Pulmonary artery endothelial cell (primary cell): ENCODE measurements at places on chromosomes 4 and X.

GRCh38 chrX:16103625-16104024 lies 19.7 kb upstream of the GRPR start:
- DNase-seq = no peak

DNA sequence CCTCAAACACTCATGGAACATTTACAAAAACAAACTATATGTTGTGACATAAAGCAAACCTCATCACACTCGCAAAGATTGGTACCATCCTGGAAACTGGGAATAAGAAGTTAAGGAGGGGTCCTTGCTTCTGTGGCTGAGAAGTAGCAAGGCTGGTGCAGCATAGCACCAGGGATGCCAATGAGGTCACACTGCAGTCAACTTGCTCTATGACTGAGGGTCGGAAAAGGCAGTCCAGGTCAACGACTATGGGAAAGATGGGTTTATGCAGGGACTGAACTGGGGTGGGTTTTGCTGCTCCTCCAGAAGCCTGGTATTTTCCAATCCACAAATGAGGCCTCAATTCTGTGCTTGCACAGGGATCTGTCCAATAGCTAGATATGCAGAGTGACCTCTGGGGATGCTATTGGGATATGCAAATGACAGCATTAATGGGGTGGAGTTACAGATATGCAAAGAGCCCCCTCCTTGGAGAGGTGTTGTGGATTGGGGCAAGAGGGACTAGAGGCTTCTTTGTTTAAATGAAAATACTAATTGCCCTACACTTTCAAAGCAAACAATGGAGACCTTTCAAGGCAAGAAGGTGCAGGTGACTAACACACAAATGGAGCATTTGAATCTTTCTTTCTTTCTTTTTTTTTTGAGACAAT lies 7.2 kb upstream of the IL13RA1 start:
- no peak for DNase-seq

- DNase-seq = no peak
Measured at GRCh38 chr4:91935217-91935616, 368.5 kb upstream of the GRID2 start.

DNA sequence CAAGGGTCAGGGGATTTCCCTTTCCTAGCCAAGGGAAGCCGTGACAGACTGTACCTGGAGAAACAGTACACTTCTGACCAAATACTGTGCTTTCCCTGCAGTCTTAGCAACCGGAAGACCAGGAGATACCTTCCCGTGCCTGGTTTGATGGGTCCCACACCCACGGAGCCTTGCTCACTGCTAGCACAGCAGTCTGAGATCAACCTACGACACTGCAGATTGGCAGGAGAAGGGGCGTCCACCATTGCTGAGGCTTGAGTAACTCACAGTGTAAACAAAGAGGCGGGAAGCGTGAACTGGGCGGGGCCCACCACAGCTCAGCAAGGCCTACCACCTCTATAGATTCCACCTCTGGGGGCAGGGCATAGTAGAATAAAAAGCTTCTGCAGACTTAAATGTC lies 48.7 kb upstream of the SRD5A3 start:
- DNase-seq = no peak

GRCh38 chr4:8274765-8275547 lies 5.4 kb downstream of the HTRA3 start:
- DNase-seq = no peak

DNA sequence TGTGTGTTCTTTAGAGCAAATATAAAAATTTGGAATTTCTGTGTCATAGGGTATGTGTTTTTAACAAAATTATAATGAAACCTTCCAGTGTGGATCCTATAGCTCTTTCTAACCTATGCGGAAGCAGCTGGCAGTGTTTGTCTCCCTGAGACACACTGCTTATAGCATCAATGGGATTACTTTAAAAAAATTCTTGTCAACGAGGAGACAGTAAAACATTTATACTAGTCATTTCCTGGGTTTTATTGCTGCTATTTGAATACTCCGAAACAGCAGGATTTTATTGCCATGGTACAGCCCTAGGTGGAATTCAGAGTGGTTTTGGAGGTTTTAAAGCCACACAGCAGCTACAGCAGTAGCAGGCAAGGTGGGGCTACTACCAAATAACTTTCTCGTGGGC lies 145.1 kb upstream of the IL1RAPL2 start:
- no peak for DNase-seq

- DNase-seq = no peak
Measured at GRCh38 chr4:122700178-122700725, 32.3 kb upstream of the BBS12 start.

GRCh38 chr4:174122705-174123104 lies 160.8 kb downstream of the FBXO8 start:
- no peak for DNase-seq
